ENCODE measurements at places on chromosomes 12 and 14.

GRCh38 chr14:54140551-54140950, 183.9 kb upstream of the BMP4 start:
- no peaks in the 10 kb centered on the region for H3K27me3 ChIP-seq
- no peak overlapping the region for H3K27ac ChIP-seq
- H3K36me3 ChIP-seq: no peaks in the 10 kb centered on the region
- no peaks in the 10 kb centered on the region for H3K4me1 ChIP-seq
- no peak for DNase-seq

- DNase-seq: no peak
- H3K27ac ChIP-seq: peak overlapping the region; percentile 33
- no peaks in the 10 kb centered on the region for H3K27me3 ChIP-seq
- H3K4me1 ChIP-seq: peaks cover 23% of the 10 kb centered on the region
Measured at GRCh38 chr12:31491841-31492598, 98.9 kb downstream of the DENND5B start.

- no peaks in the 10 kb centered on the region for H3K36me3 ChIP-seq
- no peak for DNase-seq
- H3K4me3 ChIP-seq: no peak overlapping the region
- H3K27me3 ChIP-seq: no peaks in the 10 kb centered on the region
- H3K27ac ChIP-seq: no peak overlapping the region
- no peaks in the 10 kb centered on the region for H3K4me1 ChIP-seq
Measured at GRCh38 chr14:81990312-81990761, 456.7 kb upstream of the SEL1L start.

GRCh38 chr12:89439941-89440340, 84.7 kb downstream of the GALNT4 start:
- DNase-seq: no peak
- no peaks in the 10 kb centered on the region for H3K27me3 ChIP-seq
- no peak overlapping the region for H3K27ac ChIP-seq
- no peak overlapping the region for H3K4me3 ChIP-seq
- no peaks in the 10 kb centered on the region for H3K4me1 ChIP-seq
- H3K36me3 ChIP-seq: no peaks in the 10 kb centered on the region

- H3K36me3 ChIP-seq: no peaks in the 10 kb centered on the region
- no peaks in the 10 kb centered on the region for H3K4me1 ChIP-seq
- H3K27ac ChIP-seq: no peak overlapping the region
- H3K4me3 ChIP-seq: no peak overlapping the region
- H3K27me3 ChIP-seq: no peaks in the 10 kb centered on the region
Measured at GRCh38 chr12:121872546-121873215, 14.0 kb upstream of the HPD start.

GRCh38 chr12:48903982-48904411, 21.3 kb downstream of the FKBP11 start:
- no peaks in the 10 kb centered on the region for H3K27me3 ChIP-seq
- H3K27ac ChIP-seq: no peak overlapping the region
- DNase-seq: peak; percentile 87

DNA sequence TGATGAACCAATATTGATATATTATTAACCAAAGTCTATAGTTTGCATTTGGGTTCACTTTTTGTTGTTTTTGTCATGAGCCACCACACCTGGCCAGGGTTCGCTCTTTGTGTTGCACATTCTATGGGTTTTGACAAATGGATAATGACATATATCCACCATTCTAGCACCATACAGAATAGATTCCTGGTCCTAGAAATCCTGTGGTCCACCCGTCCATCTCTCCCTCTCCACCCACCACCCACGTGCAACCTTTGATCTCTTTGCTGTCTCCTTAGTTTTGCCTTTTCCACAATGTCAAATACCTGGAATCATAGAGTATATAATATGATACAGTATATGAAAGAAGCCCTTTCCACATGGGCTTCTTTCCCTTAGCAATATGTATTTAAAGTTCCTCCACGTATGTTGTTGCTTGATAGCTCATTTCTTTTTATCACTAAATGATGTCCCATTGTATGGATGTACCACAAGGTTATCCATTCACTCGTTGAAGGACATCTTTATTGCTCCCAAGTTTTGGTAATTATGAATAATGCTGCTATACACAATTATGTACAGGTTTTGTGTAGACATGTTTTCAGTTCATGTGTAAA, 7.4 kb downstream of the RPL6 start:
- H3K27ac ChIP-seq: no peak overlapping the region
- no peaks in the 10 kb centered on the region for H3K4me1 ChIP-seq
- no peaks in the 10 kb centered on the region for H3K27me3 ChIP-seq
- H3K4me3 ChIP-seq: no peak overlapping the region
- H3K36me3 ChIP-seq: peaks cover 22% of the 10 kb centered on the region

DNA sequence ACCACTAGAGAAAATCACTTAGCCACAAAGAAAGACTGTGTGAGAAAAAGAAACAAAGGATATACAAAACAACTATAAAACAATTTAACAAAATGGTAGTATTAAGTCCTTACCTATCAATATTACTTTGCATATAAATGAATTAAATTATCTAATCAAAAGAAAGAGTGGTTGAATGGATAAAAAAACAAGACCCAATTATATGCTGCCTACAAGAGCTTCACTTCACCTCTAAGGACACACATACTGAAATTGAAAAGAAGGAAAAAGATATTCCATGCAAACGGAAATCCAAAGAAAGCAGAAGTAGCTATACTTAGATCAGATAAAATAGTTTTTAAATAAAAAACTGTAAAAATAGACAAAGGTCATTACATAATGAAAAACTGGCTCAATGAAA, 134.9 kb upstream of the CCDC196 start:
- no peak overlapping the region for H3K4me3 ChIP-seq
- H3K27ac ChIP-seq: no peak overlapping the region
- no peaks in the 10 kb centered on the region for H3K27me3 ChIP-seq
- H3K4me1 ChIP-seq: no peaks in the 10 kb centered on the region
- H3K36me3 ChIP-seq: no peaks in the 10 kb centered on the region

- H3K4me3 ChIP-seq: no peak overlapping the region
- H3K36me3 ChIP-seq: no peaks in the 10 kb centered on the region
- H3K27ac ChIP-seq: no peak overlapping the region
- H3K4me1 ChIP-seq: no peaks in the 10 kb centered on the region
- DNase-seq: no peak
Measured at GRCh38 chr14:89067293-89067972, 243.0 kb downstream of the TTC8 start.

- H3K4me1 ChIP-seq: no peaks in the 10 kb centered on the region
- H3K27ac ChIP-seq: no peak overlapping the region
- no peak for DNase-seq
- H3K27me3 ChIP-seq: no peaks in the 10 kb centered on the region
- no peak overlapping the region for H3K4me3 ChIP-seq
Measured at GRCh38 chr14:74290415-74290814, 12.3 kb downstream of the ABCD4 start.

- no peak overlapping the region for H3K27ac ChIP-seq
- H3K4me3 ChIP-seq: no peak overlapping the region
- no peaks in the 10 kb centered on the region for H3K27me3 ChIP-seq
- H3K36me3 ChIP-seq: no peaks in the 10 kb centered on the region
Measured at GRCh38 chr12:68521848-68522502, 88.7 kb upstream of the RAP1B start.

GRCh38 chr12:114405519-114406271, at the start of gene TBX5:
Gene TBX5 (minus strand): TSS chr12:114406144. CDS start chr12:114403898, 2,246 bp downstream.
- H3K27ac ChIP-seq: no peak within 1 kb of the TSS
- peaks cover 24% of the 10 kb centered on the region for H3K27me3 ChIP-seq
- no peak for DNase-seq
- H3K36me3 ChIP-seq: no peaks in the 10 kb centered on the region

GRCh38 chr14:75049136-75049535, 2.1 kb downstream of the MLH3 start:
- peak overlapping the region; percentile 32 for H3K4me3 ChIP-seq
- peaks cover 3% of the 10 kb centered on the region for H3K4me1 ChIP-seq
- no peak for DNase-seq
- no peaks in the 10 kb centered on the region for H3K27me3 ChIP-seq
- H3K36me3 ChIP-seq: peaks cover 4% of the 10 kb centered on the region

GRCh38 chr14:29007990-29008389, 241.4 kb downstream of the FOXG1 start:
- H3K27me3 ChIP-seq: no peaks in the 10 kb centered on the region
- no peaks in the 10 kb centered on the region for H3K36me3 ChIP-seq
- H3K4me3 ChIP-seq: no peak overlapping the region
- H3K4me1 ChIP-seq: no peaks in the 10 kb centered on the region
- H3K27ac ChIP-seq: no peak overlapping the region

DNA sequence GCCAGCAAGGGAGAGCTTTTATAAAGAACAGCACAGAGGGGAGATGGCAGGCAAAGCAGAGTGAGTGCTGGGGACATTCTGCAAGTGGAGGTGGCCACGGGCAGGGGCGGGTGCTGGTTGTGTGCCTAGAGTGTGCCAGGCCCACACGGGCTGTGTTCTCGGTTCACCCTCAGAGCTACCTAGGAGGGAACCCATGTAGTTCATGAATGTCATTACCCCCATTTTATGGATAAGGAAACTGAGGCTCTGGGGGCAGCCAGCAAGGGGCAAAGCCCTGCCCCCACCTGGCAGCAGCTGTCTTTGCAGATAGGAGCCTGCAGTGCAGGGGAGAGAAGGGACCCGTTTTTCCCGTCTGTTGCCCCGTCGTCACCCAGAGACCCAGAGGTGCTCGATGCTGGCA, 85.2 kb upstream of the NCOR2 start:
- DNase-seq: no peak
- H3K4me1 ChIP-seq: peaks cover 36% of the 10 kb centered on the region
- no peaks in the 10 kb centered on the region for H3K27me3 ChIP-seq
- H3K27ac ChIP-seq: peak overlapping the region; percentile 35

GRCh38 chr14:52935833-52936232, 15.0 kb downstream of the FERMT2 start:
- H3K4me3 ChIP-seq: no peak overlapping the region
- DNase-seq: no peak
- no peaks in the 10 kb centered on the region for H3K36me3 ChIP-seq
- H3K27me3 ChIP-seq: no peaks in the 10 kb centered on the region
- H3K27ac ChIP-seq: peak overlapping the region; percentile 48

GRCh38 chr12:72236071-72236705, 36.0 kb upstream of the TRHDE start:
- H3K27ac ChIP-seq: no peak overlapping the region
- H3K4me3 ChIP-seq: no peak overlapping the region
- no peaks in the 10 kb centered on the region for H3K4me1 ChIP-seq
- no peaks in the 10 kb centered on the region for H3K36me3 ChIP-seq
- H3K27me3 ChIP-seq: no peaks in the 10 kb centered on the region

GRCh38 chr12:119826661-119827445, 50.3 kb downstream of the CIT start:
- H3K27ac ChIP-seq: no peak overlapping the region
- DNase-seq: no peak

GRCh38 chr12:16530268-16530850, 75.6 kb downstream of the LMO3 start:
- no peaks in the 10 kb centered on the region for H3K4me1 ChIP-seq
- no peak overlapping the region for H3K4me3 ChIP-seq
- no peaks in the 10 kb centered on the region for H3K27me3 ChIP-seq
- no peaks in the 10 kb centered on the region for H3K36me3 ChIP-seq

DNA sequence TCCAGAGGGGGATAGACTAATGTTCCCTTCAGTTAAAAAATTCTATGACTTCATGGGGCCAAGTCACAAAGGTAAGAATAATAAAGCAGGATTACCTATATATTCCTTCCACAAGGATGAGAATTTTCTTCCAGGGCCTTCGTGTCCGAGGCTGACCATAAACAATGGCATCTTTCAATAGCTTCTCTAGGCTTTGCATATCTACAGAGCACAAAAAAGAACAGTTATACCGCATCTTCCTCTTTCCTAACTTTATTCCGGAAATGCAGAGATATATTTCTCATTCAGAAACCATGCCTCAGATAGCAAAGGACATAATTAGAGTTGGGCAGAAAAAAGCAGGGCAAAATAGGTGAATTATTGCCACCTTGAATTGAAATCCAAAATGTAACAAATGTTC, 58.3 kb upstream of the ISM2 start:
- peaks cover 37% of the 10 kb centered on the region for H3K36me3 ChIP-seq
- no peak overlapping the region for H3K4me3 ChIP-seq

DNA sequence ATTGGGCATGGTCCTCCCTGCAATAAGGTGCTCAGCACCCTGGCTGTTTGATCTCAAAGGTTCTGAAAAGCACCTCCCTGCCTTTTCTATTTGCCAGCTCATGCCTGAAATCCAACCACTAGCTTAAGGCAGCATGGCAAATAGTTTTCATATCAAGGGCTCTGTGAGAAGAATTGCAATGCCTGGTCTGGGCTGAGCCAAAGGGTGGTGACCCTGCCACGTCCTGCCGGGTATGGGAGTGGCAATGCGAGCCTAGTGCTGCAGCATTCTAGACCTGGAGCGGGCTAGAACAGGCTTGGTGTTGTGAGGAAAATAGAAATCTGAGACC, 2.3 kb upstream of the SCNN1A start:
- H3K36me3 ChIP-seq: no peaks in the 10 kb centered on the region
- DNase-seq: no peak
- H3K27me3 ChIP-seq: no peaks in the 10 kb centered on the region
- H3K27ac ChIP-seq: peak overlapping the region; percentile 45

- H3K4me1 ChIP-seq: no peaks in the 10 kb centered on the region
- no peak overlapping the region for H3K4me3 ChIP-seq
- no peaks in the 10 kb centered on the region for H3K27me3 ChIP-seq
Measured at GRCh38 chr12:49543914-49544815, 5.3 kb downstream of the KCNH3 start.

GRCh38 chr14:103688906-103689902, 26.0 kb downstream of the XRCC3 start:
- H3K36me3 ChIP-seq: peaks cover 59% of the 10 kb centered on the region
- DNase-seq: no peak
- peak overlapping the region; percentile 66 for H3K27ac ChIP-seq

- no peak overlapping the region for H3K27ac ChIP-seq
- no peak overlapping the region for H3K4me3 ChIP-seq
- no peaks in the 10 kb centered on the region for H3K4me1 ChIP-seq
- DNase-seq: no peak
Measured at GRCh38 chr14:52640137-52640536, 55.2 kb downstream of the ERO1A start.

- H3K4me3 ChIP-seq: peak overlapping the region; percentile 44
- H3K27ac ChIP-seq: peak overlapping the region; percentile 9
- no peaks in the 10 kb centered on the region for H3K4me1 ChIP-seq
- H3K27me3 ChIP-seq: no peaks in the 10 kb centered on the region
- no peaks in the 10 kb centered on the region for H3K36me3 ChIP-seq
Measured at GRCh38 chr12:102479939-102480338, 424 bp downstream of the IGF1 start.

GRCh38 chr14:26743284-26743683, 145.5 kb upstream of the NOVA1 start:
- no peak overlapping the region for H3K27ac ChIP-seq
- no peaks in the 10 kb centered on the region for H3K4me1 ChIP-seq
- H3K36me3 ChIP-seq: no peaks in the 10 kb centered on the region
- no peak overlapping the region for H3K4me3 ChIP-seq

- H3K4me3 ChIP-seq: no peak overlapping the region
- no peaks in the 10 kb centered on the region for H3K4me1 ChIP-seq
- H3K27ac ChIP-seq: no peak overlapping the region
- no peaks in the 10 kb centered on the region for H3K27me3 ChIP-seq
- no peaks in the 10 kb centered on the region for H3K36me3 ChIP-seq
Measured at GRCh38 chr12:23855813-23856212, 93.7 kb downstream of the SOX5 start.

- no peak overlapping the region for H3K27ac ChIP-seq
Measured at GRCh38 chr14:33061667-33062325, 123.1 kb downstream of the NPAS3 start.

- no peak overlapping the region for H3K27ac ChIP-seq
- H3K36me3 ChIP-seq: no peaks in the 10 kb centered on the region
- H3K4me3 ChIP-seq: no peak overlapping the region
- no peaks in the 10 kb centered on the region for H3K27me3 ChIP-seq
- H3K4me1 ChIP-seq: no peaks in the 10 kb centered on the region
- no peak for DNase-seq
Measured at GRCh38 chr12:130178282-130178681, 16.0 kb downstream of the FZD10 start.
